GM23248 (cell line): ENCODE measurements at places on chromosomes 5 and 9. TPM values are rescaled to one million over a fixed set of nuclear protein-coding genes. Genes with fewer than 3 reads are reported as not detected.

GRCh38 chr9:133256686-133257091 is 18.3 kb downstream of the ABO start:
- H3K27ac ChIP-seq: no peak overlapping the region
- H3K4me1 ChIP-seq: no peaks in the 10 kb centered on the region
- DNase-seq: no peak
- no peaks in the 10 kb centered on the region for H3K36me3 ChIP-seq

- no peak overlapping the region for H3K27ac ChIP-seq
- peak; percentile 66 for DNase-seq
- no peaks in the 10 kb centered on the region for H3K36me3 ChIP-seq
- peaks cover 27% of the 10 kb centered on the region for H3K27me3 ChIP-seq
- no peaks in the 10 kb centered on the region for H3K4me1 ChIP-seq
These were observed 136.3 kb upstream of the RASEF start for GRCh38 chr9:83199240-83199639.

DNA sequence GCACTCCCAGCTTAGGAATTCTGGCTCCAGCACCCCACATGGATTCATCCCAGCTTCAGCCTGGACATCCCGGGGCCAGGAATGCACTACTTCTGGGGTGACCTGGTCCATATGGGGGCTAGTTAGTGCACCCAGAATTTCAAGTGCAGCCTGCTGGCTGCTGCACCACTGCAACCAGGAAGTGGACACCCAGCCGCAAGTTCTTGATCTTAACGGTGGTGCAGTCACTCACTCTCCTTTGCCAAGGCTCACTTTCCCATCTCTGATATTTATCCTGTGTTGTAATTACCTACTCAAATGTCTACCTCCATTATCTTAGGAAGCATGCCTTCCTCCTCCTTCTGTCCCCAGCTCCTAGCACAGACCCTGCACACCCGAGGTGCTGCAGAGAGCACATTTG is 26.2 kb upstream of the RAB14 start:
- no peaks in the 10 kb centered on the region for H3K36me3 ChIP-seq
- DNase-seq: no peak
- H3K4me3 ChIP-seq: no peak overlapping the region
- peaks cover 10% of the 10 kb centered on the region for H3K4me1 ChIP-seq
- no peak overlapping the region for H3K27ac ChIP-seq

DNA sequence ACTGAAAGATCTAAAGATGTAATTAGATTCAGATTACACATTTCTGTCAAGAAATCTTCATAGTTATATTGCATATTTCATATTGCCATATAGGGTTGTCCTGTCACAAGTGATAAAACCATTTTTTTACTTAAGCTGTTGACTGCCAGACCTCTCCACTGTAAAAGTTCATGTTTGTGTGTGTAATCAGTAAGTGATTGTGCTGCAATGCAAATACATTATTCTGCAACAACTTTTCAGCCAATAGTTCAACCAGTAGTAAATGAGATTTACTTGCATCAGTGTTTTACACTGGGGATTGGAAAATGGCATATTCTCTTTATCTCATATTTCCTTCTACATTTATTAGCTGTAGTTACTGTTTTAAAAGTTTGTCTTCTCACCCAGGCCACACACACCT is 603.9 kb upstream of the RORB start:
- no peak overlapping the region for H3K4me3 ChIP-seq
- no peaks in the 10 kb centered on the region for H3K36me3 ChIP-seq
- no peak for DNase-seq
- no peak overlapping the region for H3K27ac ChIP-seq
- H3K27me3 ChIP-seq: no peaks in the 10 kb centered on the region

DNA sequence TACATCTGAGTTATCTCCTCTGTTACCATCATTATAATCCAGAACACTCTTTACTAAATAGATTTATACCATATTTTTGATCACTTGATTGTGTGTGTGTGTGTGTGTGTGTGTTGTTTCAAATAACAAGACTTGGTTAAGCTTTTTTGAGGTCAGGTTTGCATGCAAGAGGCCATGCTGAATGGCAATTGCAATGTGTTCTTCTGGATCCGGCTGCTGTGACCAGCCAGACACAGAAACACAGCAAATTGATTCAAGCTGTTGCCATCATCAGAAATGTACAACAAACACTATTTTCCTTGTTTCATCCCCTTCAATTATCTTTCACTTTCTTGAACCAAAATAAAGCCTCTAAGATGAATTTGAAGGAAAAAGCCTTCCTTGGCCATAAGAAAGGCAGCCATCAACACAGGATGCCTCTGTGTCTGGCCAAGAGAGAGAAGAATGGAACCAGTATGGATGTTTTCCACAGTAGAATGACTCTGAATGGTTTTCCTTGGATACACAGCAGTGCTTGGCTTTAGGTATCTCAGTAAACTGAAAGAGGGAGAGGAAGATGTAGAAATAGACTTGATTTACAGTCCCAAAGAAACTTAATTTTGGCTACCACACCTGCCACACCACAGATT is 53.9 kb downstream of the DPYSL3 start:
- peak overlapping the region; percentile 65 for H3K27ac ChIP-seq
- H3K27me3 ChIP-seq: no peaks in the 10 kb centered on the region
- H3K36me3 ChIP-seq: no peaks in the 10 kb centered on the region
- peaks cover 30% of the 10 kb centered on the region for H3K4me1 ChIP-seq

DNA sequence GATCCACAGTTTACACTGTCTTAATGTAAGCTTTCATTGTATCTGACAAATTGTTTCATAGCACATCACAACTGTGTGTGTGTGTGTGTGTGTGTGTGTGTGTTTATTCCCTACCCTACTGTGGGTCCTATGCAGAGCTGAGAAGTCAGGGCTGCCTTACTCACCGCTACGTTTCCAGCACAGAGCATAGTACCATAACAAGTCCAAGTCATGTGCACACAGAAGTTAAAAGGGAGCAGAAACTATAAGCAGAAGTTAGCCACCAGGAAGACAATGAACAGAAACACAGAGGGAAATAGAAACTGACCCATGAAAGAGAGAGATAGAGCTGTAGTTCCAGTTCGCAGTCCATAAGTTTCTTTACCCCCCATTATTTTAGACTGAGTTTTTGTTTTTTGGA is 38.2 kb upstream of the DMXL1 start:
- no peaks in the 10 kb centered on the region for H3K27me3 ChIP-seq
- H3K4me1 ChIP-seq: peaks cover 11% of the 10 kb centered on the region; the same call in 1 of the 2 replicates
- H3K4me3 ChIP-seq: no peak overlapping the region

- DNase-seq: peak; percentile 48
- H3K4me3 ChIP-seq: no peak overlapping the region
- H3K27ac ChIP-seq: no peak overlapping the region
- peaks cover 3% of the 10 kb centered on the region for H3K4me1 ChIP-seq
These were observed 127.0 kb downstream of the NNT start for GRCh38 chr5:43729846-43730478.

DNA sequence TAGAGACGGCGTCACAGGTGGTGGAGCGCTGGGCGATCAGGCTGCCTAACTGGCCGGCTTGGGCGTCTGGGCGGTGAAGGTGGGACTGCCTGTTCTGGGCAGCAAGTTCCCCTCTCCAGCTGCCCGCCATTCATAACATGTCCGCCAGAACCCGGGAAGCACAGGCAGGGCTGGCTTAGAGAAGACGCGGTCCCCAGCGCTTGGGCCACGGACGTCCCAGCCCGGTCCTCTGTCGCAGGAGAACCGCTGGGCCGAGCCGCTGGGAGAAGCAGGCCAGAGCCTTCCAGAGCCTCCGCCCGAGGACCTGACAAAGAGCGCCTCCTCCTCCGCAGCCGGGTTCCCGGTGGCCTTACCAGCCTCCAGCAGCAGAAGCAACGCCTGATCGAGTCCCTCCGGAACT is 15.2 kb upstream of the HAND1 start:
- no peaks in the 10 kb centered on the region for H3K4me1 ChIP-seq
- no peak overlapping the region for H3K4me3 ChIP-seq
- no peaks in the 10 kb centered on the region for H3K36me3 ChIP-seq

DNA sequence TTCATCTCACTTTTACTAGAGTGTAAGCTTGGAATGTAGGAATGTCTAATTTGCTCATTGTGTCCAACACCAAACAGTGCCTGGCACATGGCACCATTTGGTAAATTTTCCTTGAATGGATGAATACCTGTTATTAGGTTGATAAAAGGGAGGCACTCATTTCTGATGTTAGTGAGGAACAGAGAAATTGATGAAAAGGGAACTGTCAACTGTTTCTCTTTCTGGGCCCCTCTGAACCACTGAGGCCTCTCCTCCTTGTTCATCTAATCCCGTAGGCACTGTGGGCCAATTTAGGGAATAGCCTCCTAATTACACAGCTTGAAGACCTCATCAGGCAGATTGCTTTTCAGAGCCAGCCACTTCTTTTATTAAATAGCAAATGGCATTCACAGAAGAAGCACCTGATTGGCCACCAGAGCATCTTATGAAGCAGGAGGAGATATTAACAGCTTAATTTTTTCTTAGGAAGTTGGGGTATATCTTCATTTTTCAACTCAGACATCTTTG is 22.6 kb downstream of the MRRF start:
- H3K27me3 ChIP-seq: no peaks in the 10 kb centered on the region
- no peak for DNase-seq
- peaks cover 49% of the 10 kb centered on the region for H3K36me3 ChIP-seq
- no peak overlapping the region for H3K27ac ChIP-seq

- H3K36me3 ChIP-seq: no peaks in the 10 kb centered on the region
- H3K4me3 ChIP-seq: no peak overlapping the region
- H3K27me3 ChIP-seq: no peaks in the 10 kb centered on the region
- no peak overlapping the region for H3K27ac ChIP-seq
- H3K4me1 ChIP-seq: no peaks in the 10 kb centered on the region
These were observed 227.5 kb upstream of the NR4A3 start for GRCh38 chr9:99594056-99594780.

DNA sequence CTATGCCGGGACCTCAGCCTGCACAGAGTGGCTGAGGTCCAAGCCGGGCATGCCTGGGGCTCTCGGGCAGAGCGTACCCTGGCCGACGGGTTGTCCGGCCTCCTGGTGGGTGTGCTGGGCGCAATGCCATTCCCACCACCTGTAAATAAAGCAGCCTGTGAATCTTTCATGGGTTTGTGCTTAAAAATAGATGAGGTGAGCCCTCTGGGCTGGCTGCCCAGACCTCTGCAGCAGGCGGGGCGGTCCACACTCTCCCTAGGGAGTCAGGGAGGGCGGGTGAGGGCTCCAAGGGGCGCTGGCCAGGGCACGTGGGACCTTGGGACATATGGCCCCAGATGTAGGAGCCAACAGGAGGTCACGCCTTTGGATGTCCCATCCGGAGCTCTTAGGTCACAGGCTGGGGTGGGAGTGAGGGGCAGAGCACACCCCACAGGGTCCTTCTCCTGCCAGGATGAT is 3.6 kb upstream of the AGPAT2 start:
- no peak overlapping the region for H3K27ac ChIP-seq
- no peak for DNase-seq
- H3K4me1 ChIP-seq: peaks cover 2% of the 10 kb centered on the region
- H3K4me3 ChIP-seq: no peak overlapping the region

The FGD3 gene
- not detected in 2 replicates for total RNA-seq

The JAKMIP2 gene
- total RNA-seq: not detected in 2 replicates
